Endothelial cell (in vitro differentiated cells): ENCODE measurements at places on chromosomes 3 and 15.

GRCh38 chr3:43394041-43394554 lies 107.8 kb downstream of the SNRK start:
- DNase-seq = peak; percentile 61

DNA sequence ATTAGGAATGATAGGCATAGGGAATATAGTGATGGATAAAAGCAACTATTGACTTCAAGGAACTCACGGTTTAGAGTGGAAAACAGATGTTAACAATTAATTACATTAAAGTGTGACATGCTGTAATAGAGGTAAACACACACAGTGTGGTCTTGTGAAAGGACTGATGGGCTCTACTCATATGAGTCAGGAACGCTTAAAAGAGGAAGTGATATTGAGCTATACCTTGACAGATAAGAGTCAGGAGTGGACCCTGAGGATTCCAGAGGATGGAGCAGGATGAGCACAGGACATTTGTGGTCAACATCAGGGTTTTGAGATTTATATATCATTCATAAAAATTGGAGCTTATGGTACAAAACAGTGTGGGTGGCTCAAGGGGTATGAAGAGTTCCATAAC lies 11.0 kb downstream of the EXOG start:
- DNase-seq = no peak

DNA sequence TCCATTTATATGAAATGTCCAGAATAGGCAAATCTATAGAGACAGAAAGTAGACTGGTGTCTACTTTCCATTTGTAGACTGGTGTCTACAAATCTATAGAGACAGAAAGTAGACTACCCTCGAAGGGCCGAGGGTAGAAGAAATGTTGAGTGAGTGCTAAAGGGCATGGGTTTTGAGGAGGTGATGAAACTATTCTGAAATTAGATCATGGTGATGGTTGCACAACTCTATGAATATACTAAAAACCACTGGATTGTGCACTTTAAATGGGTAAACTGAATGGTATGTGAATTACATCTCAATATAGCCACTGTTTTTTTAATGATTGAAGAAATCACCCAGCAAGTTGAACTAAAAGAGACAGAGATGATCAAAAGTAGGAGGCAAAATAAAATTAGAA lies 27.9 kb downstream of the TP53BP1 start:
- DNase-seq = no peak

- DNase-seq = no peak
Observed at GRCh38 chr15:66505430-66505811, 295 bp downstream of the ZWILCH start.

DNA sequence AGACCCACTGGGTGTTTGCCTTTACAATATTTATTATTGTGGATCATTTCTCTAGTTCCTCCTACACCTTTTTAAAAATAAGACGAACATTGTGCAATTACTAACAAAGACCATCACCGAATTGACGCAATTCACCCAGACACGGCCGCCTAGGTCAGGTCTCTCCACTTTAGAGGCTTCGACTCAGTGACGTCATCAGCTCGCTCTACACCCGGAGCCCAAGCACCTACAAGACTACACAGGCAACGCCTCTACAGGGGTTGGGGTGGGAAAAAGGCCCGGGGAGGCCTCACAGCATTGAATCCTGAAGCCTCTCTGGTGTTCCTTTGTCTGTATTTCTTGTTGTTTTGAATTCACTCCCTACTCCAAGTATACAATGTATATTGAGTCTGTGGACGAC lies 16.6 kb downstream of the ZIC4 start:
- DNase-seq = no peak

DNA sequence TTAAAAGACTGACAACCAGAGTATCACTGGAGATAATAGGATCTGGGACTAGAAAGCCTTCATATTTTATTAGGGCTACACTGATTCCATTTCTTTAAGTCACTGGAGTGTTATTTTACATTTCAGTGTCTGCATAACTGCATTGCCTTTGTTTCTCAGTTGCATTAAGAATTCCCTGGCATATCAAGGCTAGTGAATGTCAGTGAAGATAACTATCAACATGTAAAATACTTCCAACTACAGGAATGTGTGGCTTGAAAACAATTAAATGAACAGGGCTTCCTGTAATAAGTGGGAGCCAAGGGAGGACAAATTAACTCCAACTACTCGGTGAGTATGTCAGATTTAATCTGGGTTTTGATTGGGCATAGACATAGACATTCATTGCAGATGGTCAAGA lies 628.5 kb downstream of the ROBO2 start:
- no peak for DNase-seq

GRCh38 chr3:50161320-50161719 lies 6.2 kb downstream of the SEMA3F start:
- no peak for DNase-seq

DNA sequence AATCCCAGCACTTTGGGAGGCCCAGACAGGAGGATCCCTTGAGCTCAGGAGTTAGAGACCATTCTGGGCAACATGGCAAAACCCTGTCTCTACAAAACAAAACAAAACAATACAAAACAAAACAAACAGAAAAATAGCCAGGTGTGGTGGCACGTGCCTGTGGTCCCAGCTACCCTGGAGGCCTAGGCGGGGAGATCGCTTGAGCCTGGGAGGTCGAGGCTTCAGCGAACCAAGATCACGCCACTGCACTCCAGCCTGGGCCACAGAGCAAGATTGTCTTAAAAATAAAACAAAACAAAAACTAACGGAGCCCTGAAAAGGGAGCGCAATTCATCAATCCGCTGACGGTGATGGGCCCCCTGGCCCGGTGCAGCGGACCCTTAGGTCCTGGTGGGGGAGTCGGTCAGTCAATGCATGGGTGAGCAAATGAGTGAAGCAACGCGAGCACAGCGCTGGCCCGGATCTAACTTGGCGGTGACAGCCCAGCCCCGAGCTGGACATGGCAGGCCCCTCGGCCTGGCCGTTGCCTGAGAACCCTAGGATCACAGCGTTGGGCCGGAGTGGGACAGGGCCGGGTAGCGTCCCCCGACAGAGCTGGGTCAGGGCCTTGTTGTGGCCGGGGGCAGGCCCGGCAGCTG lies 52.4 kb upstream of the BLM start:
- peak; percentile 31 for DNase-seq

DNA sequence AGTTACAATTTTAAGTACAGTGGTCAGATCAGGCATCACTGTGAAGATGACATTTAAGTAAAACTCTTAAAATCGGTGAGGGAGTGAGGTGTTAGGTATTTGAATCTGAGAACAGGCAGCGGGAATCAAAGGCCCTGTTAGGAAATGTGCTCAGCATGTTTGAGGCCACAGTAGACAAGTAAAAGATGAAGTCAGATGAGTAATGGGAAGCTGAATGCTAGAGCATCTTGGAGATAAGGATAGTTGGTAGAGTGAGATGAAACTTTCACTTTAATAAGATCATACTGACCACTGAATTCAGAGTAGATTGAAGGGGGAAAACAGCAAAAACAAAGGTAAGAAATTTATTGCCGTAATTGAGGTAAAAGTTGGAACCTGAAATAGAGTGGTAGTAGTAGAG lies 61.6 kb downstream of the DCBLD2 start:
- no peak for DNase-seq

DNA sequence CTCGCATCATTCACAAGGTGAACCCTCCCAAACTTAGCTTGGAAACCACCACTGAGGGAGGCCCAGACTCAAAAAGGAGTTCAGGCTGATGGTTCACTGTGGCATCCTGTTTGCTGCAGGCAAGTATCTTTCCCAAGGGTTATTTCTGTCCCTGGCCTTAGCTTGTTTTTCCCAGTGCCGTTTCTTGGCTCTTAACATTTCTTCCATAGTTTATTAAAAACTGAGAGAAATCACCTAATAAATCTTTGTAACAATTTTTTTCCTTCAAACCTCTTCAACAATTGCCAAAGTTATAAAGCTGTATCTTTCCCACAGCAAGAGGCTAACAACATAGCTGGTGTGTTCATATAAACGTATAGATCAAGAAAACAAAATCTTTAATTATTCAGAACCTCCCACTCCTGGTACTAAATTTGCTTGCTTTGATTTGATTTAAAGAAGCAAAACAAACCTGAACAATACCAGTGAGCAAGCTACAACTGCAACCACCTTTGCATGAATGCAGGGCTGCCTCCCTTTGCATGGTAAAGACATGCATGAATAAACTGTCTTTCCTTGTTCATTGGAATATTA lies 234.9 kb upstream of the STT3B start:
- DNase-seq = no peak

GRCh38 chr15:59936741-59937140 lies 67.4 kb upstream of the FOXB1 start:
- DNase-seq = no peak

GRCh38 chr3:51371943-51372557 lies 13.0 kb upstream of the MANF start:
- DNase-seq = peak; percentile 68

- DNase-seq = no peak
Observed at GRCh38 chr3:123387532-123387931, 61.4 kb downstream of the ADCY5 start.

- DNase-seq = no peak
Observed at GRCh38 chr3:148882288-148882687, 17.2 kb downstream of the CPA3 start.

DNA sequence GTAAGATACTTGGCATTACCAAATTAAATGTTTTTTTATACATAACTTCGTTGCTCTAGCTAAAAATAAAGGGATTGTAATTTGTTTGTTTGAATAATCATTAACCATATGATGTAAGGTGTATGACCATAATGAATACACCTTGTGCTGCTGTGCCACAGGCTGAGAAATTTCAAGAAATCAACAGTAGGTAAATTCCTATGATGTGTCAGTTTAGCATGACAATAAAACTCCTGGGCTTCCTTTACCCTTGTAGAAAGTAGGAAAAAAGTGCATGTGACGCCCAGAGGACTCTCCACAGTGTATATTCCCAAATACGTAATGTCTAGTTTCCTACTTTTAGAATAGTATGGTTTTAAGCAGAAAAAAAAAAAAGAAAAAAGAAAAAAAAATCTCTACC lies 208.1 kb downstream of the SATB1 start:
- DNase-seq = no peak

DNA sequence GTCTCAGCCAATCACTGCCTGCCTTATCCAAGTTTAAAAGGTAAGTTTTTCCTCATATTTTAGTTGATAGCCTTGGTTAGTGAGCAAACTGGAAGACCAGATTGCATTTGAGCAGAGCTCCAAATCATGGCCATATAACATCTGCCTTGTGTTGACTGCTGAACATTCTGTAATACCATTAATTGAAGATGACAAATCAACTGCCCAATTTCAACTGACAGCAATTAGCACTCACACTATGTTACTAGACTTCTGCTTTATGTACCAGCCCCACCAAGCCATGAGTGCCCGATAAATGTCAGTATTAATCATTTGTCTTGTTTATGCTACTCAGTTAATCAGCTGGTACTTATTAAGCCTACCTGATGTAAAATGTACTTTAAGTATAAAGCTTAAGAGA lies 83.1 kb downstream of the CGGBP1 start:
- DNase-seq = no peak

DNA sequence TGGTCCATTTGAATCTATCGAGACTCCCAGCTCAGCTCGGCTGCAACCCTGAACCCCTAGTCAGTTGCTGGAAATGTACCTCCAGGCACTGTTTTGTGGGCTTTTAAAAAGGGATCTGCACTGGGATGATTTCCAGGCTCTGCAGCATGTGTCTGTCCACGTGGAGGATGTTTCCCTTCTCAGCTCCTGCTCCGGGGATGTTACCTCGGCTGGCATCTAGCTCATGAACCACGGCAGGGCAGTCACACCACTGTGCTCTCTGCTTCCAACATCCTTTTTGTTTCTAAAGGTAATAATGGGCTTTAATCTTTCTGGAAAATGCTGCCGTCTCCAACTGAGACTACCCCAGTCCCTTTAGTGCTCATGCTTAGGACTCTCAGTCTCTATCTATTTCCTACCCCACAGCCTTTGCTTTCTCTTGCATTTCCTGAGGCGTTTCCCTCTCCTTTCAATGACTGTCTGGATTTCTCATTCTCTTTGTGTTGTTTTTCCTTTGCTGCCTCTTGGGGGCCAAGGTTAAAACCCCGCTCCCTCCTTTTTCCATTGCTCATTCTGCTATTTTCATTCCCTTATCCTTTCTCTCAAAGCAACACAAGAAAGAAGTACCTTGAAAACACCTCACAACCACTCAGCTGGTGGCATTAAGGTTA lies 42.9 kb upstream of the AKAP13 start:
- peak; percentile 29 for DNase-seq

DNA sequence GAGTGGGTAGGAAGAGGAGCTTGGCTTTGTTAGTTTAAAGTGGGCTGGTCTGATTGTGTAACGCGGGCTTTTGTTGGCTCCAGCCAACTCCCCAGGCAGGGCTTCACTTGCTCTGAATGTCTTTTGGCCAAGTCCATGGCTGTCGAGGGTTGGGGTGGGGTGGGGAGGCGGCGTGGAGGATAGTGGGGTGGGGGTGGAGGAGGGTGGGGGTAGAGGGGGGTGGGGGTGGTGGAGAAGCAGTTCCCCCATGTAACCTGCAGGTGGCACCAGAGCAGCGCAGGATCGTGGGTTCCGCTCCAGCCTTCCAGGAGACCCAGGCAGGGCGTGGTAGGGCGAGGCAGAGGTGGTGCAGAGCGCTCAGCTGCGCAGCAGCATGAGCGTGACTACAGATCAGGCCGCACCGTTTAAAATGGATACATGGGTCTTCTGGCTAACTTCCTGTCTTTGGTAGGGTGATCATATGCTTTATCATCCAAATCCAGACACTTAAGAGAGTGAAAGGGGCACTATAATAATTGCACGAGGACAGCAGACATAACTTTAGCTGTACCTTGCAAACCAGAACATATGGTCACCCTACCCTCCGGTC lies 28.3 kb downstream of the GOLGA6A start:
- DNase-seq = peak; percentile 71

- no peak for DNase-seq
Observed at GRCh38 chr15:66294157-66294931, 976 bp downstream of the DIS3L start.

- no peak for DNase-seq
Observed at GRCh38 chr3:144096016-144096415, 124.4 kb downstream of the DIPK2A start.

- no peak for DNase-seq
Observed at GRCh38 chr3:61875046-61875844, 313.9 kb downstream of the PTPRG start.

GRCh38 chr3:97692831-97693230 lies 71.7 kb upstream of the ARL6 start:
- no peak for DNase-seq

- DNase-seq = peak; percentile 84
Observed at GRCh38 chr15:77821188-77821958, 188.7 kb upstream of the LINGO1 start.

GRCh38 chr15:31463521-31464102 lies 137.0 kb downstream of the KLF13 start:
- no peak for DNase-seq
